Activated CD8-positive, alpha-beta T cell treated with anti-CD3 and anti-CD28 coated beads, Interleukin-2, amount 10 ng/mL, durations not matched to agents 7 days and 5 days (primary cell): ENCODE measurements at places on chromosomes 13 and 19. TPM values are rescaled to one million over a fixed set of nuclear protein-coding genes. Genes with fewer than 3 reads are reported as not detected.

SYT3 gene
- not detected for total RNA-seq

CAPS gene
- 11.4 TPM for total RNA-seq

SLC7A9 gene
- 0.10 TPM for total RNA-seq

- DNase-seq, result peak; percentile 47
Measured at GRCh38 chr19:55647732-55648584, at the start of gene CCDC106. CCDC106 (plus strand) TSS chr19:55648212; CDS start chr19:55649047, 835 bp downstream.

- DNase-seq, result no peak
Measured at GRCh38 chr13:24361852-24362366, 52.5 kb downstream of the C1QTNF9 start.

DNA sequence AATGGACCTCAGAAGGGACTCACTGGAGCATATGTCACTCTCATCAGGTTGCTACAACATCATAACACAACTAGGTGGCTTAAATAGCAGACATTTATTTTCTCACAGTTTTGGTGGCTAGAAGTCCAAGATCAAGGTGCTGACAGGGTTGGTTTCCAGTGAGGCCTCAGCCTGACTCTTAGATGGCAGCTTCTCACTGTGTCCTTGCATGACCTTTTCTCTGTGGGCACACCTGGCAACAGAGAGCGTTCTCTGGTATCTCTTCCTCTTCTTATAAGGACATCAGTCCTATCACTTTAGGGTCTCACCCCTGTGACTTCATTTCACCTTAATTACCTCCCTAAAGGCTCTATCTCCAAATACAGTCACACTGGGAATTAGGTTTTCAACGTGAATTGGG lies 74.5 kb downstream of the CYSLTR2 start:
- DNase-seq, result no peak

CEACAM21 gene
- total RNA-seq, result 41.8 TPM

DNA sequence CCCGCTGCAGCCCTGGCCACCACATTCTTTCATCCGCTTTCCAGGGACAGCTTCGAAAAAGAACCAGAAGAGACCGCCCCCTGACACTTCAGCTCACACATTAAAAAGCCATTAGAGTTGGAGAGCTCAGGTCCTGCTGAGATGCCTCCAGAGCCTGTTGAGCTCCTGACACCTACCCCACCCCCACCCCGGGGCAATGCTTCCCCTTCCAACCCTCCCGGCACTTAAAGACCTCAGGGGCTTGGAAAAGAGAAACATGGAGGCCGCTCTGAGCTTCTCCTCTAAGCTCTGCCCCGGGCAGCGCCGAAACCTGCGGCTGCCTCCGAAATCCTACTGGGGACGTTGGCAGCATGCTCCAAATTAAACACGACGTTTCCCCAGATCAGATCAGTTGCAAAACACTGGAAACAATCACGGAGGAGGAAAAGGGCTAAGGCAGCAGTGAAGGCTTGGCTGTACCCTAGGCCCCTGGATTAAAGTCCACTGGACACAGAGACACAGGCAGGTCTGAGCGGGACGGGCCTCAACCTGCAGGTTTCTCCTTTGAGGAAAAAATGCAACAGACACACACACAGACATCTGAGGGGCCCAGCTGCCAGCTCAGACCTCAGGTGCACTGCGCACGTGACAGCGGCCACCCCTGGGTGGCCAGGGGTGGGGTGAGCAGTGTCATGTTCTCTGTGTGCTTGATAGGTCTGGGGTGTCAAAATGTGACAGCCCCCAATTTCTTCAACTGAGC lies 9.6 kb downstream of the SH3GL1 start:
- no peak for DNase-seq

SLITRK5 gene
- not detected for total RNA-seq

LAIR1 gene
- total RNA-seq, result 92.8 TPM

DNA sequence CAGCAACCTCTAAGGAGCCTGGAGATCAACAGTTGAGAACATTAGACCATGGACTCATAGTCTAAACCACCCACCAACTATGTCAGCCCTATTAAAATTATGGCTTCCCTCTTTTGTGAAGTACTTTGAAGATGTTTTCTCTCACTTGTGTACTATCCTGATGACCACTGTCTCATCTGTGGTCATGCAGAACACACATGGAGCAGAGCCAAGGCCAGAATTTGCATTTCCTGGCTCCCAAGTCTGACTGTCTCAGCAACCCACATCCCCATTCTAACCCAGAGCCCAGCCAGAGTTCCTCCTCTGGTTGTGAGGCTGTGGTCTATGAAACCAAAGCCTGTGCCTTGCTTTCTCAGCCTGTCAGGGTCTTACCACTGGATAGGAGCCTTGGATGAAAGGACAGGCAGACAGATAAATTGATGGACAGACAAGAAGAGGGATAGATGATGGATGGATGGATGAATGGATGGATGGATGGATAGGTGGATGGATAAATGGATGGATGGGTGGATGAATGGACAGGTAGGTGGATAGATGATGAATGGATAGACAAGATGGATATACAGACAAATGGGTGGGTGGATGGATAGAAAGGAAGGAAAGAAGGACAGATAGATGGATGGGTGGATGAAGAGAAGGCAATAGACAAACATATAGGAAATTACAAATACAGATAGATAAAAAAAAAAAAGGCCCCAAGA lies 35.4 kb downstream of the ZNF557 start:
- DNase-seq, result no peak

- peak; percentile 37 for DNase-seq
Measured at GRCh38 chr13:25085125-25085742, 10.7 kb upstream of the PABPC3 start.

DNA sequence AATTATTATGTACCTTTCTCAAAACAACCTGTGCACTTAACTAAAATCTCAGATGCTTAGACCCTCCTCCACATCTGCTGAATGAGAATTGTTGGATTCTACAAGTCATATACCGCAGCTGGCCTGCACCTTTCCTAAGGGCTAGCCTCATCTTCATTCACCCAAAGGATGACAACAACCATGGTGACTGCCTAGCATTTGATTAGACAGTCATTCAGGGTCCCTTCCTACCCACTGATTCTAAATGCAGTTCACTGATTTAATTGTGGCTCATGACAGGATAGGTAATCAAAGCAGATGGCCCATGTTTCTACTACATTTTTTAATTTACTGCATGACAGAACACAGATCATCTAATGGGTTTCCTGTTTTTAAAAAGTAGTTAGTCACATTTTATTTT lies 551.9 kb upstream of the SLC10A2 start:
- DNase-seq, result no peak

DNA sequence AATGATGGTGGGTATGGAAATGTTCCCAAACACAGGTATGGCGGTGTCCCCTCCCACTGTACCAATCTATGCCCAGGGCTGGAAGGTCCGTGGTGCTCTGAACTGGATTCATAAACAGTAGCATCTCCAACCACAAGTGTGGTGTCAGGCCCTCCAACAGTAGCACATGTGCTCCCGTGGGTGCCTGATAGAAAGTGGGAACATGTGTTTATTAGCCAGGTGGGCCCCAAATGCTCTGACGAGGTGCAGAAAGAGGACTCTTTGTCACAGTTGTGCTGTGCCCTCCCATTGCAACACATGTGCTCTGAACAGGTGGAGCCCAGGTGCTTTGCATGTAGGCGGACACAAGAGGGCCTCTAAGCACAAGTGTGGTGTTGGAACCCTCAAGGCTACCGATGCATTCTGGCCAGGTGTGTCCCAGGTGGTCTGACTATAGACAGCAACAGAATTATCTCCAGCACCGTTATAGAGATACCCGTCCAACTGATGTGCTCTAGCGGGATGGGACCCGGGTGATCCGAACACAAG lies 75.4 kb upstream of the ZNF30 start:
- no peak for DNase-seq

DNA sequence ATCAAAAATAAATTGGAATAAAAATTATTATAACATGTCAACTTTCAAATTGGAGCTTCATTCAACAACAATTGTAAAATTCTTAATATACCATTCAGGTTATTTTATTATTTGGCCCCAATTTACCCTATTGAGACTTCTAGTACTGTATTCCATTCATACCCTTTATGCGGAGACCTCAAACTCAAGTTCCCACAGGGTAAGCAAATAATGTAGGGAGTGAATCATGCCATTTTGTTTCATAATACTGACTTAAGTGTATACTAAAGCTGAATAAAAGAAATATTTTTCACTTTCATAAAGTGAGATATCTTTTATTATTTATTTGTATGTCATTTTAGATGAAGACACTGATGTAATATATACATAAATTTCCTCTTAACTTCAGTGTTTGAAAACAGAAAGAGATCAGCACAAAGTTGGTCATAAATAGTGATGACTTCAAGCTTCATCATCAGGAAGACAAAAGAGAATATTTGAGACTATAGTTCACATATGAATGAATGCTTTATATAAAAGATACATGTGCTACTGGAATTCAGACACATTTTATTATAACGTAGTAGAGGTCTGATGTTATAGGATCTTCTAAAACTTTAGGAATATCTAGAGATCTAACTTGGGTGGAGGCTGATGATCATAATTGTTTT lies 894.4 kb upstream of the PCDH9 start:
- no peak for DNase-seq

GRCh38 chr19:29873024-29873800 lies 61.4 kb downstream of the CCNE1 start:
- peak; percentile 68 for DNase-seq

DNAAF3 gene
- 0.23 TPM for total RNA-seq

DNA sequence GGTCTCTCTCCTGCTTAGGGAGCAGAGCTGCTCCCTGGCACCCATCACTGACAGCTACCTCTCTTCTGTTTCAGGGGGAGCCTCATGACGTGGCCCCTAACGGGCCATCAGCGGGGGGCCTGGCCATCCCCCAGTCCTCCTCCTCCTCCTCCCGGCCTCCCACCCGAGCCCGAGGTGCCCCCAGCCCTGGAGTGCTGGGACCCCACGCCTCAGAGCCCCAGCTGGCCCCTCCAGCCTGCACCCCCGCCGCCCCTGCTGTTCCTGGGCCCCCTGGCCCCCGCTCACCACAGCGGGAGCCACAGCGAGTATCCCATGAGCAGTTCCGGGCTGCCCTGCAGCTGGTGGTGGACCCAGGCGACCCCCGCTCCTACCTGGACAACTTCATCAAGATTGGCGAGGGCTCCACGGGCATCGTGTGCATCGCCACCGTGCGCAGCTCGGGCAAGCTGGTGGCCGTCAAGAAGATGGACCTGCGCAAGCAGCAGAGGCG lies 23.2 kb upstream of the NCCRP1 start:
- DNase-seq, result no peak

GRCh38 chr13:23905766-23906165 lies 8.5 kb upstream of the C1QTNF9B start:
- DNase-seq, result no peak

DNA sequence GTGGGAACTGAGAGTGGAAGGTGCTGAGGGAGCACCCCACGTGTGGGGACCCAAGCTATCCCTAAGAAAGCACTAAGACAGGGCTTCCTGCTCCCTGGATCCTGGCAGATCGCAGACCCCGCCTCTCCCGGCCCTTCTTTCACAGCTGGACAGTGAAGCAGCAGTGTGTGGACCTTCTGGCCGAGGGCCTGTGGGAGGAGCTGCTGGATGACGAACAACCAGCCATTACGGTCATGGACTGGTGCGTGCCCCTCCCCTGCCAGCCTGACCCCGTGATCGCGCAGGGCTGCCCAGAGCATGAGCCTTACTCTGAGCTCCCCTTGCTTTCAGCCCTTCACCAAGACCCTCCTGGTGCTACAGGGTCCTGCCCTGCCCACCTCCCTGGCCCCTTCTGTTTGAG lies 2.3 kb downstream of the NCCRP1 start:
- no peak for DNase-seq

GRCh38 chr13:95154413-95154886 lies 146.8 kb downstream of the ABCC4 start:
- DNase-seq, result no peak

GRCh38 chr19:48967346-48968178 lies 2.5 kb downstream of the FTL start:
- no peak for DNase-seq
